Activated naive CD8-positive, alpha-beta T cell treated with anti-CD3 and anti-CD28 coated beads, Interleukin-2, amount 10 ng/mL, durations not matched to agents 7 days and 5 days (primary cell): ENCODE measurements at places on chromosomes 16 and 17.

DNA sequence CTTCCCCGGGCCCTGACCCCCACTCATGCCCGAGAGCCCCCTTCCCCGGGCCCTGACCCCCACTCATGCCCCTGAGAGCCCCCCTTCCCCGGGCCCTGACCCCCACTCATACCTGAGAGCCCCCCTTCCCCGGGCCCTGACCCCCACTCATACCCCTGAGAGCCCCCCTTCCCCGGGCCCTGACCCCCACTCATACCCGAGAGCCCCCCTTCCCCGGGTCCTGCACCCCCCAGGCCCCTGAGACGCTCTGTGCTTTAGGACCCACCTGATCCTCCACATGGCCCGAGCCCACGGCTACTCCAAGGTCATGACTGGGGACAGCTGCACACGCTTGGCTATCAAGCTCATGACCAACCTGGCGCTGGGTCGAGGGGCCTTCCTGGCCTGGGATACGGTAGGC, 6.8 kb downstream of the CTU2 start:
- DNase-seq: no peak

DNA sequence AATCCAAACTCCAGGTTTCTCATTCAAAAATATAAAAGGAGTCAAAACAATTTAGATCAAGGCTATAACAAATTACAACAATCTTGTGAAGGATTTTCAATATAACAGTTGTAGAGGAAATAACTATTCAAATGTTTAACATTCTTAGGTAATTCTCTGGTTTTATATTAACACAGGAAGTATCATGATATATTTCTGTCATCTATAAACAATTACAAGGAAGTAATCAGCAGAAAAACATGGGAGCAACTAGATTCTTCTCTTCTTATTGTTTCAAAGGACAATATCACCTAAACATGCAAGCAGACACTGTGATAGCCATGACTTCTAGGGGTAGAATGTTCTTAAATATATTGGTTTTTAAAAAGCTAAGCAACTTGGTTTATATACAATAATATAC, 49.9 kb downstream of the FBXL20 start:
- no peak for DNase-seq

GRCh38 chr17:61139219-61139618, 260.4 kb upstream of the TBX2 start:
- DNase-seq: peak; percentile 41

- no peak for DNase-seq
These were observed 14.8 kb upstream of the LIMD2 start for GRCh38 chr17:63714550-63715277.

DNA sequence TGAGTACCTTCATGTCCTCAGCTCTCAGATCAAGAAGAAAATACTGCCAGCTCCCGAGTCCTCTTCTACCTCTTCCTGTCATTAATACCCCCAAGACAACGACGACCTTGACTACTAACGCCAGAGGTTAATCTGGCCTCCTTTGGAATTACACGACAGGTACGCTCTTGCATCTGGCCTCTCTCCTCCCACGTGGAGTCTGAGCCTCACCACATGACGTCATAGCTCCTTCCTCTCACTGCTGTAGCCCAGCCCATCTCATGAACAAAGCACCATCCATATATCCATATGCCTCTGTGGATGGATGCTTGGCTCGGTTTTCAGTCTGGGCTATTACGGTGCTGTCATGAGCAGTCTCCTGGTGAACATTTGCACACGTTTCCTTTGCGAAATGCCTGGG, 110.2 kb upstream of the TNRC6C start:
- no peak for DNase-seq

DNA sequence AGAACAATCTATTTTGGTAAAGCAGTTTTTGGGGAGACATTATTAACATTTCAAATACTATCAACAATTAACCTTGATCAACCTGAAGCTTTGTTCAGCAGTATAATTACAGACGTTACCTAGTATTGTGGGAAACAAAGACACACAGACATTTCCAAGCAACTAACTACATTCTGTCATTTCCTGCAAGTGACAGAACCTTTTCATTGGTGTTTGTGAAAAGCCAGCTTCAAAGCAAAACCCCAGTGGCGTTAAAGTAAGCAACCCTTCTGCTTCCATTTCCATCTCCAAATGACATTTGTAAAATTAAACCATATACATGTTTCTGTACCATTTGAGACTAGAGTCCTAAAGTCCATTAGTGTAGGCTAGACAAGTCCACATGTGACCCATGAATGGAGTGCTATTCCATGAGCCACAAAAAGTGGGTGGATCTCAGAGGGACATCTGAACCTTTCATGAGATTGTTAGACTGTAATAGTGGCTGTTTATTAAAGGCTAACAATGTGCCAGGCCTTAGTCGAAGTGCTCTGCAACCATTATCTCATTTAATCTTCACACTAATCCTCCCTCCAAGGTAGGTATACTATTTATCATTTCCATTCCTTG, 101.2 kb downstream of the SSH2 start:
- no peak for DNase-seq

GRCh38 chr17:72393553-72393952, 272.7 kb downstream of the SOX9 start:
- DNase-seq: no peak

- DNase-seq: peak; percentile 86
These were observed 2.3 kb downstream of the RPUSD1 start for GRCh38 chr16:785563-786535.

- no peak for DNase-seq
These were observed 30.3 kb upstream of the CAPN15 start for GRCh38 chr16:497258-497657.

DNA sequence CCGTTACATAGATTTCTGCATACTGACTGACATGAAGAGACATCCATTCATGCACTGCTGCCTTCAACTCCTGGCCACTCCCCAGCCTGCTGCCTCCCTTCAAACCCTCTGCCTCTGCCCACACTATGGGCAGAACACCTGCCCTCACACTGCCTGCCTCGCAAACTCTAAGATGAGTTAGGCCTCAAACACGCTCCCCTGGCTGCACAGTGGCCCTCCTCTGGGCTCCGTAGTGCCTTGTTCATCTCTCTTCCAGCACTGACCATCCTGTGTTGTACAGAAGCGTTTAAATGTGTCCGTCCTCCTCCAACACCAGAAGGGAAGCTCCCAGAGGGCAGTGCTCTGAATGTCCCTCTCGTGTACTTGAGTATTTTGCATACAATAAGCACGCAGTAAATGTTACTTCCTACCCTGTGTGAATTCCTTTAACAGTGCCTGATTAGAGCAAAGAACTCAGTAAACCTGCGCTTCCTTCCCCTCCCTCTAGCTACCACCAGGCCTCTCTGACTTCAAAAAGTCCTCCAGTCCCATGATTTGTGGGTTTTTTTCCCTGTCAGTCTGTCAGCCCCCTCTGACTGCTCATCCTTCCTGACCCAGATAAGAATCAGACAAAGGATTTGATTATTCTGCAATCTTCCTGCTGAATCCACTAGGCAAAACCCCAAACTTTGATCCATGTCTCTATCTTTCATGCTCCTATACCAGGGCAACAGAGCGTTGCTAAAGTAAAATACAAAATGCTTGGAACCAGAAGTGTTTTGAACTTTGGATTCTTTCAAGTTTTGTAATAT, 3.9 kb downstream of the DHX33 start:
- DNase-seq: no peak

DNA sequence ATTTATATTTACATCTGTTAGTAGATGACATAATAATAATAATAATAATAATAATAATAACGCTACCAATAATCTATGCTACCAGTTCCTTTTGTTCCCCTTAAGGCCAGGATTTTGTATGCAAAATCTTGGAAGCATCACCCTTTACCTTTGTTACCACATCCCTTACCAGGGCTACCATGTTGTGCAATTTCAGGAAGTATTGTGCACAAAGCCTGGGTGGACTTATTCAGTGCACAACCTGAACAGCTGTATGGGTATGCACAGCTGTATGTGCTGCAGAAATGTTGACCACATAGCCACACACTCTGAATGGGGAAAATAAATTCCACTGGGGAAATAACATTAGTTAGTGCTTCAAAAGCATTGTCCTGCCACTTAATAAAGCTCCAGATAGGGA, 19.9 kb upstream of the CALB2 start:
- no peak for DNase-seq

DNA sequence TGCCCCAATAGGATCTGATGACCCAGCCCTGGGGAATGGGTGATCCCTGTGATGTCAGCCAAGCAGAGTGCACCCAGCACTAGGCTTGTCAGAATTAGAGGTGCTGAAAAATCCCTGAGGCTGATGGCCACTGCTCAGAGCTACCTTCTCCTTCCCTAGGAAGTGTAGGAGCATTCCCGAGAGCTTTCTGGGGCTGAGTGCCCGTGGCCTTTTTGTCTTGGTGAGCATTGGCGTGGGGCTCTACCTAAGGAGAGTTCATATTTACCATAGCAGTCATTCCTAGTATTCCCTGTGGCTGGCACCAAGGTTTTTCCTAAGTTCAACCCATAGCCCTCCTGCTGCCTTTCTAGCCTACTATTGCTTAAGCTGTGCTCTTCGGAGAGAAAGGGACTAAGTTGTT, 22.6 kb upstream of the ARHGAP23 start:
- DNase-seq: no peak

GRCh38 chr17:69096541-69096940, 35.8 kb upstream of the ABCA9 start:
- DNase-seq: no peak

- DNase-seq: no peak
These were observed 17.6 kb downstream of the C16orf74 start for GRCh38 chr16:85733155-85733838.

DNA sequence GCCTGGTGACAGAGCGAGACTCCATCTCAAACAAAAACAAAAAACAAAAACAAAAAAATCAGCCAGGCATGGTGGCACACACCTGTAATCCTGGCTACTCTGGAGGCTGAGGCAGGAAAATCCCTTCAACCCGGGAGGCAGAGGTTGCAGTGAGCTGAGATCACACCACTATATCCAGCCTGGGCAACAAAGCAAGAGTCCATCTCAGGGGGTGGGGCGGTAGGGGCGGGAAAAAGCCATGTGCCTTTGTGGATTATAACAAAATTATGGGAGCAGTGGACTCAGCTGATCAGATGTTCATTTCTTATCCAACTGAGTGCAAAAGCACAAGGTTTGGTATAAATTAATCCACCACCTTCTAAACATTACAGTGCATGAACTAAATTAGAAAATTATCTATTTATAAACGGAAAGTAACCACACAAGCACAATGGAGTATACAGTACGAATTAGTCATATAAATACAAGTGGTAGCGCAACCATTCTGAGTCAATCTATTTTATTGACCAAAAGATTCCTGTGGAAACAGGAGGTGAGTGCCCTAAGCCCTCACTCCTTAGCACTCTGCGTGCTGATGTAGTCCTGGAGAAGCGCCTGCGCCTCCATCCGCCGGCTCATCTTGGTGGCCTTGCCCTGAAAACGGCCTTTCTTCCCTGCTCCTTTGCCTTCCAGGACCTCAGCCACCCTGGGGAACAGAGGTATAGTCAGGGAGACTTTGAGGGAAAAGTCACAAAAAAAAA, 14.0 kb downstream of the AARSD1 start:
- no peak for DNase-seq

DNA sequence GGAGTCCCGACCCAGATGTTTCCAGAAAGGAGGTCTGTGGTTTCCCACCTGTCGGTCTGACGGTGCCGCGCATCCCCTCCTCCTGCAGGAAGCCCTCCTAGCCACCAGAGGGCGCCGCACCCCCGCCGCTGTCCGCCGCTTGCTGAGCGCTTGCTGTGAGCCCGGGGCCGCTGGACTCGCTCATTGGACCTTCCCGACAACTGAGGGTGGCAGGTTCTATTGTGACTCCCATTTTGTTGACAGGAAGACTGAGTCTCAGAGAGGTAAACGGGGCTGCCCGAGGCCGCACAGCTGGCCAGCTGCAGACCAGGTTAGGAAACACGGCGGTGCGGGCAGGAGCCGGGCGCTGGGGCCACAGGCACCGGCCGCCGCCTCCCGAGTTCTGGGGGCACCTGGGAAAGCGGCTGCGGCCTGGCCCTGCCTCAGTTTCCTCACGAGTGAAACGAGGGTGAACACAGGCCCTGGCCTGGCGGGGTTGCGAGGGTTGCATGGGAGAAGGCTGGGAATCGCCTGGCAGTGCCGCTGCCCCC, 191.1 kb upstream of the CIBAR2 start:
- peak; percentile 89 for DNase-seq

GRCh38 chr16:3485821-3486505, 9.3 kb downstream of the C16orf90 start:
- no peak for DNase-seq

- no peak for DNase-seq
These were observed 248.3 kb downstream of the KATNIP start for GRCh38 chr16:27798241-27798640.

- no peak for DNase-seq
These were observed 134.7 kb upstream of the NETO2 start for GRCh38 chr16:47278306-47278970.

DNA sequence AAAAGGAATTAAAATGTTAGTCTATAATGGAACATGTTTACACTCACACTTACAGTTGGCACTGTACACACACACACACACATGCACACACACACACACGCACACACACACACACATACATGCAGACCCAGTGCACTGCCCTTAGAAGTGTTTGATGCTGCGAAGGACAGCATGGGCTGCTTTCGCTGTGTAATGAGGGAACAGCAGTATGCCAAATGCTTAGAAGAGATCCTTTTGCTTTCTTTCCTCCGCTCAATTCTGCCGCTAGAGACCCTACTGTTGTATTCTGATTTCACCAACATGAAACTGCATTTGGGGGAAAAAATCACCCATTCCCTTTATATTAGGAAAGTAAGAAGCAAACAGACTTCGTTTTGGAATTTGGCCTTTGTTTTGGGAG, 217.9 kb downstream of the ENGASE start:
- DNase-seq: no peak

DNA sequence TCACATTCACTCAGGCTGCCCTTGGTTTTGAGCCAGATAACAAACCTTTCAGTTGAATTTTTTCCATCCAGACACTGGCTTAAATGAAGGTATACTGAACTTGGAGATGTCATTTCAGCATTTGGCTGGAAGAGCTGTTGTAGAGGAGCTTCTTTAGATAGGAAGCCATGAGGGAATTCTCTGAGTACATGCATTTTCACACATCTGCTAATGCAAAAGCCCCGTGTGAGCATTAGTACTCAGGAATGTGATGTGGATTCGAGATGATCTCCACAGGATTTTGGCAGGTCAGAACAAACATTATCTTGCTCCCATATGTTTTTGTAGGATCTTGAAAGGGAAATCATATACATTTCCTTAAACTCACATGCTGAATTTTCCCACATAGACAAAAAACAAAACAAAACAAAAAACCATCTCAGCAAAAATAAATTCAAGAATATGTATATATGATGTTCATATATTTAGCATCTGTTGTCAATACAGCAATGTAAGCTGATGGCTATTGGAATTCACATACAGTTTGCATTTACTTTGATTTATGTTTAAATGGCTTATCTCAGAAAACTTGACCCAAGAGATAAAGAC, 277.2 kb upstream of the TBX2 start:
- no peak for DNase-seq

GRCh38 chr17:45951941-45952340, 47.1 kb upstream of the STH start:
- no peak for DNase-seq
